ENCODE measurements at places on chromosomes 12 and 14.

GRCh38 chr12:31004666-31005065 lies 69.0 kb upstream of the DDX11 start:
- no peak for DNase-seq

- no peak for DNase-seq
Measured at GRCh38 chr14:70700955-70701585, 59.4 kb downstream of the TTC9 start.

GRCh38 chr12:11703378-11703777 lies 53.9 kb downstream of the ETV6 start:
- no peak for DNase-seq

- no peak for DNase-seq
Measured at GRCh38 chr14:65433646-65434045, 21.1 kb downstream of the FUT8 start.

GRCh38 chr14:99058542-99058941 lies 213.5 kb downstream of the BCL11B start:
- DNase-seq: no peak

DNA sequence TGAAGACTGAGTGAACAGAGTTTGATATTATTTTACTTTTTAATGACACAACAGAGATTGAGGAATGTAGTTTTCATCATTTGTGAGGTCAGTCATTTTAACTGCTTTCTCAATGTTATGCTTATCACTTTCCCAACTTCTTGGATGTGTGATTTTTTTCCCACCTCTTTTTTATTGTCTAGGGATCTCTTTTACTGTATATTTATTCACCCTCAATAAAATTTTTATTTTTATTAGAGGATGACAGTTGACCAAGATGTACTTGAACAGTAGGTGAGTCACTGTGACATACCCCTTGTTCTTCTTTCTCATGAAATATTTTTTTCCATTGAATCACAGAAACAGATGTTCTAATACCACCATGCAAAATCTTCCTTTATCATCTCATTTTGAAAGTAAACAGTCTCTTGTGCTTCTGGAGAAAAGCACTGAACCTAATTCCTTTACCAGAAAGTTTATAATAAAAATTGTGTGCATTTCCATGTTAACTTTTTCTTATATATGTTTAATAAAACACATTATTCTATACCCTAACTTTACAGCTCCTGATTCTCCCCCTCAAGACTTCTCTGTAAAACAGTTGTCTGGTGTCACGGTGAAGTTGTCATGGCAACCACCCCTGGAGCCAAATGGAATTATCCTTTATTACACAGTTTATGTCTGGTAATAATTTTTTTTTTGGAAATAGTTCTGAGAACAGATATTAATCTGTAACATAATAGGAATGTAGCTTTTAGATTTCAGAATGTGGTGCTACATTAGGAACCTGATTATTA lies 65.9 kb downstream of the PTPRQ start:
- DNase-seq: no peak

DNA sequence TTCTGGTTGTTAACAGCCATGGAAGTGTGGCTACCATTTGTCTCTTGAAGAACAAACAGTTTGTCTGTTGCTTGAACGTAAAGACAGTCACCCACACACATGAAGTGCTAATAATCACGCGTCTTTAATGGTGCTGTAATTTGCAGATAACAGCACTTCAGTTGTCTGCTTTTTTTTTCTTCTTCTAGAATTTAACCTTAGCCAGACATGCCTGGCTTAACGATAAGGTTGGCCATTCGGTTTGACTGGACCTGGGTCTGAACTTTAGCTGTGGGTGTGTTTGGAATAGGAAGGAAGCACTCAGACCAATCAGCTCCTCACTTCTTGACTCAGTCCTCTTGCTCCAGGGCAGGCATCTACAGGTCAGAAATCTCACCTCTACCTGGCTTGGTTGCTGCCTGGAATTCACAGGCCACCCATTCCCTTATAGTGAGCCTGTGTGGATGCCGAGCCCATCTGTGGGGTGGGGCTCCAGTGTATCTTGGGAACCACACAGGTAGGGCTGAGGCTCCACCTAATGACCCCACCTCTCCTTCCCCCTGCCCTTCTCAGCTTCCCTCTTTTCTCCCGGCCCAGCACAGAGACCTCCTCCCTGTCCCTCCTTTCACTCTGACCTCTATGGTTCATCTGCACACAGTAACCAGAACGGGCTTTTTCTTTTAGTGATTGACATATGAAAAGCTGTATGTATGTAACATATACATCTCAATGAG lies 246.4 kb upstream of the PWP1 start:
- DNase-seq: no peak

GRCh38 chr14:54337314-54337713 lies 59.5 kb upstream of the CDKN3 start:
- no peak for DNase-seq

- DNase-seq: no peak
Measured at GRCh38 chr12:80187660-80188090, 88.3 kb downstream of the OTOGL start.

DNA sequence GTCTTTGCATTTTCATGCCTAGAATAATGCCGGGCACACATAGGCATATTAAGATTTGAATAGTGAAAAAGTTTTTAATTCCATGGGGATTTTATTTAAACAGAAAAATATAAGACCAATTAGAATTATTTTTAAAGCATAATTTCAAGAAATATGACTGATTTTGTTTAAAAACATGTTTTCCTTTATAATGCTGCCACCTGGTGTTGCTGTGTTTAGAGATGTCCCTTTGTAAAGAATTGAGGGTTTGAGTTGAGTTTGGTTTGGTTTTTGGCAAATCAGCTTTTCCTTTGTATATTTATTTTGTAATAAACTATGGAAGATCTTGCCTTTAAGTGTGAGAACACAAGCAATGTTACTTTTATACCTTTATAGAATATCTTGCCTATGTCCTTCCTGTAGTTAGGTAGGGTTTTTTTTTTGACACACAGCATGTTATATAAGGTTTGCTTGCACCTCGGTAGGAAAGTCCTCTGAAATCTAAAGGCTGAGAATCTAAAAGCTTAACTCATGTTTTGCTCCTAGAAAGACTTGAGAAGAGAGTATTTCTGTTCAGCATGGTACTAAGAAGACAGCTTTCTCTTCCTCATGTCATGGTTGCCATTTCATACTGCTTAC lies 31.4 kb upstream of the SNAPC1 start:
- DNase-seq: no peak

DNA sequence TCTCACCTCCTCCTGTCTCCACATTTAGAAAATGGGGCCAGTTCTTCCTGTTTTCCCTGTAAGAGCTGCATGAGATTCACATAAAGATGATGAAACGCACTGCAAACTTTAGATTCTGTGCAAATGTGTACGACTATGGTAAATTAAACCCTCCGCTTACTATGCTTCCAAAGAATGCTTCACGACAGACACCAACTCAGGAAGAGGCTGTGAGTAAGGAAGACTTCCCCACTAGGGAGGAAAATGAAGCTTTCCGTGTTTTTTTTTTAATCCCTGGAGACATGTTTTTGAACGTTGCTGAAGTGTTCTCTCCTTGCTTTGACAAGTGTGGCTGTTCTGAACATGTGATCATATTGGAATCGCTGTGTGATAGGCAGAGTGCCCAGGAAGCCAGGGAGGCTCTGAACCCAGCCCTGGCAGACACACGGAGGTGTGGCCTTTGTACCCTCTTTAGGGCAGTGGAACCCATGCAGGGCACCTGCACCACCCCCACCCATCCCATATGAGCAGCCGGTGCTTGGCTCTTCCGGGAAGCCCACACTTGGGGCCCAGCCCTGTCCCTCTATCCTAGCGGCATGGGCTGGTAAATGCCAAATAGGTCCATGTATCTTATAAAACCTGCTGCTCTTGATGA lies 7.5 kb upstream of the SYNE3 start:
- no peak for DNase-seq

- no peak for DNase-seq
Measured at GRCh38 chr14:68477461-68478085, 315.3 kb downstream of the ZFP36L1 start.

GRCh38 chr12:111409780-111410430 lies 4.2 kb downstream of the SH2B3 start:
- DNase-seq: no peak

GRCh38 chr14:104978746-104979691 lies 845 bp upstream of the AHNAK2 start:
- no peak for DNase-seq

GRCh38 chr12:24360907-24361306 lies 411.4 kb upstream of the SOX5 start:
- DNase-seq: no peak

- DNase-seq: no peak
Measured at GRCh38 chr12:129862561-129863175, 41.2 kb downstream of the TMEM132D start.

DNA sequence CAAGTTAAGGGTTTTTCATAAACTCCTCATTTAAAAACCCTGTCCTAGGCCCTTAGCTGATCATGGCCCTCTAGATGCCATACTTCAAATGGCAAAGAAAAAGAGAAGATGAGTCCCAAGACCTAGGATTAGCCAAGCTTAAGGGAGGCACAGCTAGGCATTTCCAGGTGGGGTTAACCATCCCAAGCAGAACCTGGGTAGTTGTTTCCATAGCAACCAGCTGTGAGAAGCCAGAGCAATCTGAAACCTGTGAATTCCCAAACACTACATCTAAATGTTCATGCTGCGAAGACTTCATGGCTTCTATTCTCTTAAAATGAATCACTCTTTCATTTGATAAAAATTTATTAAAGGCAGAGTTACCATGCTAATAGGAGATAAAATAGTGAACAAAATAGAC lies 372.9 kb downstream of the C12orf50 start:
- DNase-seq: no peak

DNA sequence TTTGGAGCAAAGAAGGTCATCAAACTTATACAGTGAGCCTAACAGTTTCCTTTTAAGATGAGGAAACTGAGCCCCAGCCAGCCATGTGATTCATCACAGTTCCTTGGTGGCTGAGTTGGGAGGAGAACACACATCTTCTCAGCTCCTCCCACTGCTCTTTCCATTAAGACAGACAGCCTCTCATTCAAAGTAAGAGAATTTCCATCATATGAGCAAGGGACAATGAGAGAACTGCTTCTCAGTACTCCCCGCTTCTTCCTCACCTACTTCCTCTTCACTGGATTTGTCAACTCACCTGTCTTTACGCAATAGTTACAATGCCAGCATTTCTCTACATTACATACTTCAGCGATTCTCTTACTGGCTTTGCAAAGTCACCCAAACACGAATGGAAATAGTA lies 2.2 kb downstream of the IFNG start:
- peak; percentile 85 for DNase-seq

DNA sequence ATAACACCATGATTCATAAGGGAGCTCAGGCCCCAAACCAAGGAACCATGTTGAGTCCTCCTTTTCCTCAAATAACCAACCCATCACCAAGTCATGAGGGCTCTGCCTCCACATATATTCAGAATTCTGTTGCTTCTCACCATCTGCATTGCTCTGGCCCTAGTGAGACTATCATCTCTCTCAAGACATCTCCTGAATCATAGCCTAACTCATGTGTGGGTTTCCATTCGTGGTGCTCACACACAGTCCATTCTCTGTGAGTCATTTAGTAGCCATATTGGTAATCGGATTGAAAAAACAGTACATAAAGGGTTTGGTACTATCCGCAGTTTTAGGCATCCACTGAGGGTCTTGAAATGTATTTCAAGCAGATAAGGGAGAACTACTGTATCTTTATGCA lies 5.1 kb upstream of the SLC38A2 start:
- DNase-seq: no peak

GRCh38 chr14:21505012-21505553 lies 6.1 kb downstream of the METTL3 start:
- no peak for DNase-seq

- no peak for DNase-seq
Measured at GRCh38 chr12:60070552-60070951, 474.7 kb downstream of the SLC16A7 start.
